ENCODE measurements at places on chromosomes 6 and 20.

- DNase-seq = no peak
Observed at GRCh38 chr20:50673466-50674137, 17.7 kb downstream of the RIPOR3 start.

- no peak for DNase-seq
Observed at GRCh38 chr20:50003253-50003656, 20.5 kb downstream of the SNAI1 start.

- no peak for DNase-seq
Observed at GRCh38 chr20:62063315-62063980, 2.2 kb downstream of the TAF4 start.

- DNase-seq = no peak
Observed at GRCh38 chr20:6956056-6956455, 188.6 kb downstream of the BMP2 start.

DNA sequence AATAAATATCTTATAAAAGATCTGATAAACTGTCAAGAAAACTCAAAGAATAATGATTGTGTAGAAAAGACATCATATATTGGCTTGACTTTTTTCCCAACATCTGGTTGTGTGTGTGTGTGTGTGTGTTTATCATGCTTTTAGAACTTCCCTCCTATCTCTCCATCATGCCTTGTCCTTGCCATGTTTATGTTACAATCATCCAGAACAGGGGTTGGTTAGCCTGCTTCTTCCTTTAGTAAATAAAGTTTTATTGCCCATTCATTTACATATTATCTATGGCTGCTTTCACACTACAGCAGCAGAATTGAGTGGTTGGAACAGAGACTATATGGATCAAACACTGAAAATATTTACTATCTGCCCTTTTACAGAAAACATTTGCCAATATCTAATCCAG is 52.8 kb upstream of the RIPOR2 start:
- no peak for DNase-seq

- DNase-seq = no peak
Observed at GRCh38 chr6:169938262-169938701, 186.9 kb downstream of the ERMARD start.

GRCh38 chr6:15994814-15995459 is 133.9 kb upstream of the MYLIP start:
- DNase-seq = no peak

GRCh38 chr6:69084746-69085335 is 449.8 kb downstream of the ADGRB3 start:
- DNase-seq = no peak

DNA sequence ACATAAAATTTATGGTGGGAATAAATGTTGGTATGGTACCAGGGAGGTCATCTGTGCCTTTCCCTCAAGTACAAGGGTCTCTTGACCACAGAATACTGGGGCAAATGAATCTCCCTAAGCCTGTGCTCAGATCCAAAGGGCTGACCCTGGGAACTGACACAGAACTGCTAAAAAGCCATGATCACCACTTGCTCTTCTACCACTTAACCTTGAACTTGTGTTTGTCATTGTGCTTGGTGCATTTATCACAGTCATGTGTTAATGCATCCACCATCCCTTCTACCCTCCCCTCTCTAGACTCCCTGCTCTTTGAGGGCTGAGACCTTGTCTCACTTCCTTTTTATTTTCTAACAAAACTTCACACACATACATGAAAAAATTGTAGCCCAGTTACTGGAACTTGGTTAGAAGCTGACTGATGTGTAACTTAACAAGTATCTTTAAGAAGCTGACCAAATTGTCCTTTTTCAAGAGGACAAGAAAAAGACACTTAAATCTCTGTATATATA is 46.1 kb upstream of the PBOV1 start:
- no peak for DNase-seq

GRCh38 chr20:23245553-23246181 is 104.9 kb upstream of the NXT1 start:
- no peak for DNase-seq

- DNase-seq = no peak
Observed at GRCh38 chr6:139303185-139303584, 11.4 kb upstream of the TXLNB start.

- DNase-seq = no peak
Observed at GRCh38 chr20:35307666-35308653, 15.7 kb upstream of the FAM83C start.

- DNase-seq = no peak
Observed at GRCh38 chr6:42781546-42781795, 381 bp upstream of the BICRAL start.

GRCh38 chr6:161554883-161555282 is 281.0 kb upstream of the AGPAT4 start:
- DNase-seq = no peak

GRCh38 chr20:17610566-17611289 is 40.9 kb downstream of the DSTN start:
- DNase-seq = peak; percentile 81

GRCh38 chr6:107864226-107865127 is 40.4 kb upstream of the SCML4 start:
- DNase-seq = no peak

DNA sequence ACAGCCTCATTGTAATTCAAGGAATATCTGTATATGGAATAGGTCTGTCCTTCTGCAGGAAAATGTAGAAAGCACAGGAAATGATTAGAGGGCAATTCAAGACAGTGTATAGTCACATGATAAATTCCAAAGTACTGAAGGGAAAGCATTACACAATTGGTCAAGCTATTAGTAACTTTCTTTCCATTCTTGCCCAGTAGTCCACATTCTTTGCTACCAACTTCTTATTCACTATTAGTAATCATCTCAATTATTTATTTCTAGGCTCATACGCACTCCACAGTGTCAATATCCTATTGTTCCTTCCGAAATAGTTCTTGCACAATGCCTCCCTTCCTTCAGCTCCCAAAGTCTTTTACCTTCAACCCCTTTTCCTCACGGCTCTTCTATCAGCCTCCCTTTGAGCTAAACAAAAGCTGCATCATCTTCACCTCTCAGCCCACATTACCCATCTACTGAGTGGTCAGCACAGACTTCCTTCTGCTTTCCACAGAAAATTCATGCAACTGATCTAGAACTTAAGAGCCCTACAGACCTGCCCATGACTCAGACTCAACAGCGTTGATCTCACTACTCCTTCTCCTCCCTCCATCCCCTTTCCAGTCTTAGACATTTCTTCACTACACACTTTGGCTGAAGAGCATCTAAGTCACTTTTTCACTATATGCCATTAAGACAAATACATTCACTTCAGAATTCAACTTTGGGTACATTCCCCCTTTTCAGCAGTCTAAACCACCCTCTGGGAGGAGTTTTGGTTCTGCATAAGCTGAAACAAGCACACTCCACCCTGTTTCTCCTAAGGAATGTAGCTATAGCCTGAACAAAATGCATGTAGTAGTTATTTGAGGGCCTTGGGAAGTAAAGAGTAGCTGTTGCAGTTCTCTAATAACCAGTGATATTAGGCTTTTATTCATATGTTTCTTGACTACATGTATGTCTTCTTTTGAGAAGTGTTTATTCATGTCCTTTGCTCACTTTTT is 157.9 kb downstream of the KIF16B start:
- no peak for DNase-seq

GRCh38 chr6:12529364-12530019 is 187.1 kb upstream of the PHACTR1 start:
- DNase-seq = no peak

GRCh38 chr6:162576016-162576415 is 151.6 kb downstream of the PRKN start:
- no peak for DNase-seq

DNA sequence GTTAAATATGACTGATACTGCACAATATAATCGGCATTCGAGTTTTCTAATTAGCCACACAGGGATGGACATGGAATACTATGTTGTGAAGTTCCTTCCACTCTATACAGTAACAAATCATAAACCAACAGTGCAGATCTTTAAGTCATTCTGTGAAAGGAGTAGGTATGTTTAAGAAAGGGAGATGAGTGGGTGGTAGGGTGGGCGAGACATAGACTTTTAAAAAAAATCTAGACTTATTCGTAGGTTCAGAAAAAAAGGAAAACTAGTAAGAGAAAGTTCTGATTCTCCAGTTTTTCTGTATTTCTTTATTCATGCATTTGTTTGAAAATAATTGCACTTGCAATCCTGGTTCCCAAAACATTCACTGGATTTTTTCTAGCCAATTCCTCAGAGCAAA is 61.8 kb downstream of the SYNDIG1 start:
- no peak for DNase-seq

DNA sequence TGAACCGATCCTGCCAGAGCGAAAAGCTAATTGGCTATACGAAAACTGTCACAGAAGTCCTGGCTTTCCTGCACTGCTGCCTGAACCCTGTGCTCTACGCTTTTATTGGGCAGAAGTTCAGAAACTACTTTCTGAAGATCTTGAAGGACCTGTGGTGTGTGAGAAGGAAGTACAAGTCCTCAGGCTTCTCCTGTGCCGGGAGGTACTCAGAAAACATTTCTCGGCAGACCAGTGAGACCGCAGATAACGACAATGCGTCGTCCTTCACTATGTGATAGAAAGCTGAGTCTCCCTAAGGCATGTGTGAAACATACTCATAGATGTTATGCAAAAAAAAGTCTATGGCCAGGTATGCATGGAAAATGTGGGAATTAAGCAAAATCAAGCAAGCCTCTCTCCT is 14.2 kb downstream of the CCR6 start:
- DNase-seq = no peak

DNA sequence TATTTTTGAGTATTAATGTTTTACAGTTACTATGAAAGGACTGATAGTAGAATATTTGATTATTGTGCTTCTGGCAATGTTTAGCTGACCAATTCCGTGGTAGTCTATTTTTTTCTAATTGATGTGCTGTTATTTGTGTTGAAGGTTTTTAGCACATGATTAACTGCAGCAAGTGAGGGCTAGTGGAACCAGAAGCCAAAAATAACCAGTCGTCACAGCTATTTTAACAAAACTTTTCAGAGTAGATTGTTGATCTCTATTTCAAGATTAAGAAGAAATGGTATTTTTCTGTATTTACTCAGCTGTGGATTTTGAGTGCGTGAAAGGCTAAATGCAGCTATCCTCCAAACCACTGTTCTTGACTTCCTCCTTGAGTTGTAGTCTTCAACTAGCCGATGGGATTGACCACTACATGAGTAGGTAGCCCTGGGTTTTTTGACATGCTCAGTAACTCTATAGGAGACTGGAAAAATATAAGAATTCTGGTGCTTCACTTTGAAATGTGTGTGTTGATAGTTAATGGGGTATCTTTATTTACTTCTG is 258.0 kb downstream of the ZFAND3 start:
- DNase-seq = no peak

GRCh38 chr20:57114290-57115005 is 152.0 kb downstream of the BMP7 start:
- no peak for DNase-seq

DNA sequence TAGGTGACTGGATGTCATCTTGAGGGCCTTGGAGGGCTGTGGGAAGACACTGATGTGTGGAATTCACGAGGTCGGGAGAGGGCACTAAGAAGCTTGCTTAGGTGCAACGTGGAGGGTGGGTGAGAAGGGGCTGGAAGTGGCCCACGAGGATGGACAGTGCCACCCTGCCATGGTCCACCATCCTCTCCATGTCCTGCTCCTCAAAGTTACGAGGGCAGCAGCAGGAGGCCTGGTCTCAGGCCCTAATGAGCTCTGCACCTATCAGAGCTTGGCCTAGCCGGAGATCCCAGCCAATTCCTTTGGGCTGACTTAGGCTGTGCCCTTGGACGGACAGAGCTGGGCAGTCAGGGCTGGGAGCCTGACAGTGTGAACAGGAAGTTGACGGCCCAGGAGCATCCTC is 27.8 kb upstream of the SCRT2 start:
- DNase-seq = no peak

GRCh38 chr6:39530201-39530759 is 194.9 kb downstream of the KIF6 start:
- DNase-seq = no peak

DNA sequence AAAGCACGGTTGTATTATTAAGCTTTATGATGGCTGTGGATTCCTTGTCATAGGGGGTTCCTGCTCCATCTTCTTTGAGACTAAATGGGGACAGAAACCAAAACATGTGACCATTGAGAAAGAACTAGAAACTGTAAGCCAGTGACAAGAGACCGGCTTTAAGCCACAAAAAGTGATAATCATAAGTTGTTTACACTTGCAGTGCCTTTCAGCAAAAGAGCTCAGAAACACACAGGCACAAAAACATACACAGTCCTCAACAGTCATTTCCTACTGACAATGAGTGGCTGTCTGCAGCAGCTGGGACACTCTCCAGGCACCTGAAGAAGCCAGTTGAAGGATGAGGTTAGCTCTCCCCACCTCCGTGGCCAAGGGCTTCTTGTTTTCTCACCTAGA is 20.0 kb upstream of the UBE2J1 start:
- DNase-seq = no peak

DNA sequence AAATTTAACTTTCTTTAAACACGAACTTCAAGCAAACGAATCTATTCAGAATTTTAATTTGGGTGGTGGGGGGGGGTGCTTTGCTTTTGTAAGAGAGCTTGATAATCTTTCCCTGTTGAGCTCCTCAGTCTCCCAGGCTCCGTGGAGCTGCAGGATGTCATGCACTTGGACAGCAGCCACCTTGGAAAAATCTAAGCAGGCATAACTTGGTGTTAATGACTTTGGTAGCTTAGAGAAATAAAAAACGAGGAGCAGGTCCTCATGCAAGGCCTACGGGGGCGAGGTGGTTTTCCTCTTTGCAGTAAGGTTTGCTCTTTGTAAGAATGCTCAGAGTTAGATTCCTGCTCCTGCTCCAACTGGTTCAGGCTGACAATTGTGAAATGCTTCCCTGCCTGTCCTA is 102.3 kb downstream of the EDN1 start:
- DNase-seq = no peak

GRCh38 chr20:58064411-58065010 is 163.9 kb downstream of the ANKRD60 start:
- peak; percentile 27 for DNase-seq

GRCh38 chr20:63682384-63683139 is 13.9 kb upstream of the TNFRSF6B start:
- no peak for DNase-seq

DNA sequence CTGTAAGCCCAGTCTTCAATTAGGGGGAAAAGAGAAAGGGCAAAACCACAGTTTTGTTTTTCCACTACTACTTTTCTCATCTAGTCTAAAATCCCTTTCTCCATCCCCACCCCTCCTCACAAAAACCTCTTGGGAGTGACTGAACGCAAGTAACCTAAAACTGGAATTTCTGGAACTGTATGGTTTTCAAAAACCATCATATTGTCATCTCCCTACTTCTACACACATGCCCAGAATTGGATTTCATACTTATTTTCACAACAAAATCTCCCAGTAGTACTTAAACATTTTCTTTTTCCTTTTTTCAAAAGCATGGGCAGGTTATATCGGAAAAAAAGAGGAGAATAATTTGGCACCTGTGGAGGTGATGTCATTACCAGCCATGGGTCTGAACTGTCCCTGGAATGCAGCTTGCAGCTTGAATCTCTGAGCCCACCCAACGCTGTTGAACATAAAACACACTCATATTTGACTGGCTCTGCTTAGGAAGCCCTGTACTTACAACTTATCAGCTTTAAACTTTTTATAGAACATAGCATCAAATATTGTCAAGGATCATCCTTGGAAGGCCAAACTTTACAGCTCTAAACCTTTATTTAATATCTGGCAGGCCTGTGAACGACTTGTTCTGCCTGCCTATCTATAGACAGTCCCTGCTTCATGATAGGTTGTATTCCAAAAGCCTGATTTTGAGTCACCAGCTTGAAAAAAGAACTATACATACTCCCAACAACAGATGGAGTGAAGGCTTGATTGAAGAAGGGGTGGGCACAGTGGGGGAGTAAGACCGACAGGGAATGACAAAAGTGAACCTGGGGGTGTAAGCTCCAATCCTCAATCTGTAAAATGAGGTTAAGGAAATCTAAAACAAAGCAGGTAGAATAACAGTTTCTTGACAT is 59.3 kb downstream of the EPB41L2 start:
- DNase-seq = no peak

GRCh38 chr20:17558154-17558940 is 11.5 kb upstream of the DSTN start:
- DNase-seq = no peak

Data from Peyer's patch (tissue), 4 donors.